Stimulated activated CD4-positive, alpha-beta T cell treated with anti-CD3 and anti-CD28 coated beads, Interleukin-15, amount 100 ng/mL, for 1 hour (primary cell): ENCODE measurements at places on chromosomes 6 and 20.

DNA sequence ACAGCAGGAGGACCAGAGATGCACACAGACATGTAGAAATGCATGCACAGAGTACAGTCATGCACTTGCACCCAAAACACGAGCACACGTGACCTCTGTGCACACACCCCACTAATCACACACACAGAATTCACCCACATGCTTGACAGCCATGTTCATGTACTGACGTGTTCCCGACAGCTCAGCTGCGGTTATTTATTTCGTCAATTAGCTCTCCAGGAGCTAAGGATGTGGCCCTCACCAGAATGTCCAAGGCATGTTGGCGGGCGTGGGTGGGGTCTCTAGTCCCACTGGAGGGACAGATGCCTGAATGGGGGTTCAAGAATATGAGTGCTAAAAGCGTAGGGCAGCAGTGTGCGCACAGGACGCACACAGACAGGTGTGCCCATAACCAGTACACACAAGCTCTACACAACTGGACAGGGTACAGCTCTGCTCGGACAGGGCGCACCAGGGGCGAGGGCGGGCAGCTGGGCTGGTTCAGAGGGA is 571 bp upstream of the PRPF6 start:
- no peak for DNase-seq

- no peak for DNase-seq
Measured at GRCh38 chr6:139253656-139254055, 38.1 kb downstream of the TXLNB start.

- DNase-seq = no peak
Measured at GRCh38 chr6:21158149-21158548, 435.4 kb upstream of the SOX4 start.

- no peak for DNase-seq
Measured at GRCh38 chr6:55198715-55199114, 24.4 kb downstream of the HCRTR2 start.

GRCh38 chr20:37259865-37260264 is 1.7 kb downstream of the GHRH start:
- DNase-seq = no peak

GRCh38 chr6:90865513-90865912 is 278.6 kb upstream of the MAP3K7 start:
- no peak for DNase-seq

DNA sequence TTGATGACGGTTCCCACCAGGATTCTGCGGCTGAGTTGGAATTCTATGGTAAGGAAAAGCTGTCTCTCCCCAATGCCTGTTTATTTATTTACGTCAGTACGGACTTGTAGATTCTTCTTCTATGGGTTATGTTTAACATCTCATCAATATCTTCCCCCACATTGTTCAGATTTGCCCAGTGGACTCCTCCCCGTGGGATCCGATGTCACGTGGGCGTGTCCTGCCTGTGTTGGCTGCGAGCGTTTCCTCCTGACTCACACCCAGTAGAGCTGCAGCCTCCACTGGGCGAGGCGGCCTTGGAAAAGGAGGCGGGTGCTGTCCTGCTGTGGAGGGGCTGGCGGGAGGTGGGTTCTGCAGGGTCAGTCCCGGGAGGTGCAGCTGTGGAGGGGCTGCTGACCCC is 46.8 kb upstream of the SLCO4A1 start:
- no peak for DNase-seq

DNA sequence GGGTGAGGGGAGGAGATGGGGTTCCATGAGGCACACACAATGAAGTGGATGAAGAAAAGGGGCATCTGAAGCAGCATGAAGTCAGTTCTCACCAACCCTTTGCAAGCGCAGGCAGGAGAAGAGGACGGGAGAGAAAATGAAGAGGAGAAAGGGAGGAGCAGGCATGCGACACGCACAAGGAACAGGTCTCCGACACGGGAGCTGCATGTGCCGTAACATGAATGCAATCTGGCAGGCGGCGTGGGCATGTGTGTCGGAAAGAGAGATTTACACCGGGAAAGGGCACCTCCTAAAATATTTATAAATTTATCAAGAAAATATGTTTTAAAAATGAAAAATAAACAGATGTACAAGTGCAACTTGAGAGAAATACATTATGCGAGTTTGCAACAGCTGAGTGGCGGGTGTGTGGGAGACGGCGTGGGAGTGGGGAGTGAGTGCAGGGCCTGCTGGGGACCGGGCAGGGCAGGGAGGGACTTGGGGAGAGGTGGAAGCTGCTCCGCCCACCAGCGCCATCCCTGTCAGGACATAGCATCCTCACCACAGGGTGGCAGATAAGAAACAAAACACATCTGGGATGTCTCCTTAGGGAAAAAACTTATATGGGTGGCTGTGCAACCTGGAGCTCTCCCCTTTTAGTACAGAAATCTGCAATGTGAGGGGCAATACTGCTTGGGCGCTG is 40.6 kb downstream of the GJA10 start:
- no peak for DNase-seq

GRCh38 chr6:158018041-158018771 is 36.5 kb downstream of the SYNJ2 start:
- no peak for DNase-seq

DNA sequence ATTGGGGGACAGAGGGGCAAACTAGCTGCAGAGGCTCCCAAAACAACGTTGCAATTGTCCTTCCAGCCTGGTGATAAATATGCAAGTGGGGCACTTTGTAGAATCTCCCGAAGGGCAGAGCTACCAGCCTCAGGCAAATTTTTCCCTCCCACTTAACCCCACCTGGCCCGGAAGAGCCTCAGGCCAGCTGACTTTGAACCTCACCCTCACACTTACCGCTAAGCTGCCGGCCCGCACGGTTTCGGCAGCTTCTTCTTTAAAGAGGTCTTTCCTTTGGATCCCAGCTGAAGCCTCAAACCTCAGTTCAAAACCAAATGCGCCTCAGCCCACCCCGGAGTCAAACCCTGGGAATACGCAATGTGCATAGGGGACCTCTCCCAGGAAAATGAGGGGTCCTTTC is 2.5 kb downstream of the OVOL2 start:
- no peak for DNase-seq

GRCh38 chr20:1809131-1809572 is 86.1 kb upstream of the SIRPA start:
- DNase-seq = no peak

- DNase-seq = no peak
Measured at GRCh38 chr20:55174172-55174571, 698.8 kb downstream of the DOK5 start.

GRCh38 chr6:66851930-66852329 is 1144.9 kb upstream of the EYS start:
- no peak for DNase-seq

GRCh38 chr6:13427801-13428582 is 59.4 kb downstream of the GFOD1 start:
- DNase-seq = peak; percentile 19

GRCh38 chr6:138499303-138500018 is at the start of gene NHSL1:
NHSL1 (minus strand) TSS chr6:138499494; CDS start chr6:138499290, 204 bp downstream.
- DNase-seq = no peak

- DNase-seq = no peak
Measured at GRCh38 chr6:97594844-97595243, 311.8 kb upstream of the MMS22L start.

GRCh38 chr20:32007787-32008616 is 2.2 kb upstream of the CCM2L start:
- no peak for DNase-seq

DNA sequence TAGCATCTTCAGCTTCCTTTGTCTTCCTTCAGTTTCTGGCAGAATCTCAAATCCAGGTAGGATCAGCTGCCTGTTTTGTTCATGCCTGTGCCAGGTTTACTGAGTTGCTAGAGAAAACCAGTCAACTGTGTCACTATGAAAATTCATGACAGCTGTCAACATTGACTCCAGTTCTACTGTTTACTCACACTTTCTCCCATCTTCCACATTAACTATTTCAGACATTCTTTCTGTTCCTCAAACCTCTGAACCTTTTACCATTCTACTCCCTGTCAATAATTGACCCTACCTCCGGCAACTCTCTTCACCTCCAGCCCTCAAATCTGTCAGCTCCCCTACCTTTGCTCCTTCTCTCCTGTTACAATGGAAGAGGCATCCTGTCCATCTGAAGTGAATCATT is 8.5 kb downstream of the ENPP4 start:
- no peak for DNase-seq
